ENCODE measurements at places on chromosomes 3 and 15.

GRCh38 chr15:64645995-64646394, 129.4 kb downstream of the RBPMS2 start:
- DNase-seq = no peak

GRCh38 chr3:60053526-60054265, 1003.9 kb upstream of the CFAP20DC start:
- DNase-seq = no peak

- no peak for DNase-seq
Observed at GRCh38 chr3:70731046-70731445, 418.6 kb upstream of the MDFIC2 start.

GRCh38 chr3:108441071-108441507, 69.3 kb downstream of the MYH15 start:
- DNase-seq = no peak

GRCh38 chr15:78149805-78150751, 916 bp downstream of the IDH3A start:
- DNase-seq = peak; percentile 27

All from NCI-H526 treated with DMSO at 0.1 percent for 48 hours (cell line).